ENCODE measurements at places on chromosomes 2 and 18.

- peak; percentile 32 for DNase-seq
These were observed 44.9 kb upstream of the YWHAQ start for GRCh38 chr2:9675415-9676351.

- DNase-seq: no peak
These were observed 135.8 kb downstream of the CELF4 start for GRCh38 chr18:37429791-37430190.

GRCh38 chr2:190318931-190319554, 583 bp downstream of the HIBCH start:
- peak; percentile 3 for DNase-seq

DNA sequence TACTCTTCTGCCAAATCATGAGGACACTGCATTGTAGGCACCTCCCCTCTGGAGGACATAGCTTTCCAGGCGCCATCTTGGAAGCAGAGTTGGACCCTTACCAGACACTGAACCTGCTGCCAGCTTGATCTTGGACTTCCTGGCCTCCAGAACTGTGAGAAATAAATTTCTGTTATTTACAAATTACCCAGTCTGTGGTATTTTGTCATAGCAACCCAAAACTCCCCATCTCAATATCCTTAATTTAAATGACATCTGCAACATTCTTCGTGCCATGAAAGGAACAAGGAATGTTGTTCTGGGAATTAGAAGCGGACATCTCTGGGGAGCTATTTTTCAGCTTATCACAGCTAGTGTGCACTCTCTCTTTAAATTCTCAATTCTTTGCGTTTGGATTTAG, 57.4 kb upstream of the CHRNA1 start:
- no peak for DNase-seq

GRCh38 chr2:183383854-183384253, 259.6 kb downstream of the NUP35 start:
- DNase-seq: no peak

DNA sequence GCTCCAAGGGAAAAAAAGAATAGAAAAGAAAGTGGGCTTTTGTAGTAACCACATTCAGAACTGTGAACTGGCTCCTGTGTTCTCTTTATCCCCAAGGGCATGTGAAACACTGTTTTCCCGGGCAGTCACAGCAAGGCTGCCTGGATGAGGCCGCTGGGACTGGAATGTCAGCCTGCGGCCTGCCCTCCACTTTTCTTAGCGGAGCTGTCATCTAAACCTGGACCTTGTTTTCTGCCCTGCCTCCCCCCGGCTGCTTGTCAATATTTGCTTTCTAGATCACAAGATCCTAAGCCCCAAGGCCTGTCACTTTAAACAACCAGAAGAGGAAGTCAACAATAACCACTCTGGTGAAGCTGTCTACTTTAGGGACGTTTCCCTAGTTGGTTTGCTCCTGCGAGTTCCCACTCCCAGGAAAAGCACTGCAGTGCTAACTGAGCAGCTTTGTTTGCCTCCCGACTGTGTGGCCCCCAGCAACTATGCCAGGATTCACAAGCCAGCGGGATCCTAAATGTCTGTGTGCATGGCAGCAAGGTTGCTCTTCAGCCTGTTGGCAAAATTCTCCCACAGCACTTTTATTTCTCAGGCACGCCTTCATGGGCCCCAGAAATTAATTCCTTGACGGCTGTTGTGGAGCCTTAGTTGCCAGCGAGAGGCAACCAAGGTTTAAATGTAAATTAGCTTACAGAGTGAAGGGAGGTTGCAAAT, 30.6 kb downstream of the SOWAHC start:
- peak; percentile 22 for DNase-seq

DNA sequence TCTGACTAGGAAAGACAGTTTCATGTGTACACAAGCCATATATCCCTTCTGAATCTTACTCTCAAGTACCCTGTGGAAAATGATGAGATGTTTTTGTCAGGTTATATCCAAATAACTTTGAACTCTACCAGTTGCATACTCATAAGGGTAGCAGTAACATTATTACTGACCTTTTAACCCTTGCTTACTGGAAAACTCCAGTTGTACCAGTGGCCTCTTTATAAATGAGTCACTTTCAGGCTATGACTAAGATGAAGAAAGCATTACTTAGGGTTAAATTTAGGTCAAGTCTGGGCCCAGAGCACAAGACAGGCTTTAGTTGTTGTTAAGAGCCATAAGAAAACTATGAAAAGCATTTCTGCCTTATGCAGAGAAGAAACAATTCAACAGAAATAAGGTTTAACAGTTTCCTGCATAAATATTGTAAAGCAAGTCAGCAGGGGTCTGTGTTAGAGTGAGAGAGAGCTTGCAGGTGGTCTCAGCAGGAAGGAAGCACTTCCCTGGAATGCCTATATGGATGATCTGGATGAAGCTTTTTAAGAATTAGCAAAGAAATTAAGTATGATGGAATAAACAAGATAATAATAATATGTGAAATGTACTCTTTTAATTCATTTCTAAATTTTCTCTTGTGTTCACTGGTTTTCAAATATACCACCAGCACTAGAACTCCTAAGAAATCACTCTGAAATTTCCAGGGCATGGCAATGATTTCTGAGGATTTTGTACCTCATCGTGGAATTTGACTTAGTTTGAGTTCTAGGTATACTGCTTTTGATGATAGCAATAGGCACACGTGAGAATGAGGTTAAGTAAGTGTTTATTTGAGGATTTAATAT, 126.6 kb downstream of the UBE2E3 start:
- no peak for DNase-seq

GRCh38 chr2:216445501-216445900, 33.2 kb downstream of the SMARCAL1 start:
- no peak for DNase-seq

GRCh38 chr2:239765076-239765845, 259.9 kb downstream of the NDUFA10 start:
- DNase-seq: no peak

DNA sequence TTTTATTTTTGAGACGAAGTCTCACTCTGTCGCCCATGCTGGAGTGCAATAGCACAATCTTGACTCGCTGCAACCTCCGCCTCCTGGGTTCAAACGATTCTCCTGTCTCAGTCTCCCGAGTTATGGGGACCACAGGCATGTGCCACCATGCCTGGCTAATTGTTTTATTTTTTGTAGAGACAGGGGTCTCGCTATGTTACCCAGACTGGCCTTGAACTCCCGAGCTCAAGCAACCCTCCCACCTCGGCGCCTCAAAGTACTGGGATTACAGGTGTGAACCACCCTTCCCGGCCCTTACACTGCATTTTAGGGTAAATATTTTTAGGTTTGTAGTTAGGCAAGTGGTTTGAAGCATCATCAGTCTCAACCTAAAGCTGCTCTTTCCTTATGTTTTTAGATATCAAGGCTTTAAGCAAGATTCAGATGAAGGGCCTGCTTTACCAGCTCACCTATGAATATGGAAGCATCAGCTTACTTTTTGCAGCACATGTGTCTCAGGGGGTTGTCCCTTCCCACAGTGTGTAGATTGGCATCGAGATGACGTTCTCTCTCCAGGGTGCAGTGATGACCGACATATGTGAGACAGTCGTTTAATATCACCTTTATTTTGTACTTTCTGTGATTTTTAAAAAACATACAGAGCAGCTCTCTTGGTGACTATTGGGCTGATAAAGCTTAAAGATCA, 47.2 kb downstream of the ATIC start:
- DNase-seq: no peak

DNA sequence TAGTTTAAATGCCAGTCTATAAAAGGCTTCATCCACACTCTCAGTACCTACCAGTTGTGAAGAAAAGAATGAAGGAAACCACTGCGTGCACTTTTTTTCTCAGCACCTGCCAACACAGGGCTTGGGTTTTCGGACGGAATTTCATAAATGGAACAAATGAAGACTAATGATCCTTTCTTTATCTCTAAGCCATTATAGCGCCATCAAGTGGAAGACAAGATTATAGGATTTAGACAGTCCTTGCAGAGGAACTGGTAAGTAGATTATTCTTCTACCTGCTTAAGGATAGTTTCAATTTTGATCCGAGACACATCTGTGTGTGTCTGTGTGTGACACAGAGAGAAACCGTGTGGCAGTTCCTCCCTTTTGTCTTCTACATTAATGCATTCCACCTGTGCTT, 245.6 kb downstream of the NRXN1 start:
- no peak for DNase-seq

- no peak for DNase-seq
These were observed 8.9 kb downstream of the STAM2 start for GRCh38 chr2:152166633-152167032.

GRCh38 chr2:65710779-65711295, 278.4 kb upstream of the SPRED2 start:
- DNase-seq: no peak

GRCh38 chr2:23713351-23713750, 213.6 kb downstream of the ATAD2B start:
- DNase-seq: no peak

GRCh38 chr2:189933911-189934399, 128.6 kb downstream of the MSTN start:
- DNase-seq: no peak

DNA sequence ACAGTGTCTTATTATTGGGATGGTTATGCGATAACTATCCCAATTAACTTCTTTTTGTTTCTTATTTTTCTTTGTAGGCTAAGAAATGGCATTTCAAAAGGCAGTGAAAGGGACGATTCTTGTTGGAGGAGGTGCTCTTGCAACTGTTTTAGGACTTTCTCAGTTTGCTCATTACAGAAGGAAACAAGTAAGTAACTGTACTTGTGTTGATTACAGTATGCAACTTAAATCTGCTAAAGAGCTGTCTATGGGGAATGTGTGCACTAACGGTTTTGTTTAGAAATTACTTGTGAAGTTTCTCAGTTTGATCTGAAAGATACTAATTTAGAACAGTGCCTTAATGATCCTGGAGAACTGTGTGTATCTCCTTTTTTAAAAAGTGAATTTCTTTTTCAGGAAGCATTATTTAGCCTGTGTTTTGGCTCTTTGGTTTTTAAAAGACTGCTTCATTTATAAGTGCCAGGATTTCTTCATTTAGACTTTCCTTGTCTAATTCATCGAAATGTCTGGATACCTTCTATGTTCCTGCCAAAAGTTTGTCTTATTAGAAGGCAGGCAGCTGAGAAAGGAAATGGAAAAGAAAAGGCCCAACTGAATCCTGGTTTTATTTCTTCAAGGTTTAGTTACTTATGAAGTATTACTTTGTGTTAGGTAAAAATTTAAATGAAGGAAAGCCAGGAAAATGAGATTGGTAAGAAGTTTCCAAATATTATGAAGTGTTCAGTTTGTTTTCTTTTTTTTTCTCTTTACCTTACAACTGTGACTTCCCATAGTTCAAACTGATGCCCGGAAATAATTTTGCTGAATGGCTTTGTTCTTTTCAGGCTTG, 40.1 kb downstream of the GPD2 start:
- no peak for DNase-seq

DNA sequence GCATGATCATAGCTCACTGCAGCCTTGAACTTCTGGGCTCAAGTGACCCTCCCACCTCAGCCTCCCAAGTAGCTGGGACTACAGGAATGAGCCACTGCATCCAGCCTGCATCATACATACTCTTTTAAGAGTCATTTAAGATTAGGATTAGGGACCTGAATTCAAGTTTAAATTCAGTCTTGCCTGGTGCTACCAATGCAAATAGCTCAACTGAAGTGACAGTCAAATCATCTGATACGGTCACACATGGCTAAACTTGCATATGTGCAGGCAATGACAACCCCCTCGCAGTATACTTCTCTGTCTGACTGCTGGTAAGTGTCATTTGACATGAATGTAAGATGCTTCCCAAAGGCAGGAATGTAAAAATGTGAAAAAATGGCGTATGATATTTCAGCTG, 31.8 kb upstream of the TMEM131 start:
- no peak for DNase-seq

GRCh38 chr2:28423856-28424605, 31.4 kb downstream of the FOSL2 start:
- no peak for DNase-seq

DNA sequence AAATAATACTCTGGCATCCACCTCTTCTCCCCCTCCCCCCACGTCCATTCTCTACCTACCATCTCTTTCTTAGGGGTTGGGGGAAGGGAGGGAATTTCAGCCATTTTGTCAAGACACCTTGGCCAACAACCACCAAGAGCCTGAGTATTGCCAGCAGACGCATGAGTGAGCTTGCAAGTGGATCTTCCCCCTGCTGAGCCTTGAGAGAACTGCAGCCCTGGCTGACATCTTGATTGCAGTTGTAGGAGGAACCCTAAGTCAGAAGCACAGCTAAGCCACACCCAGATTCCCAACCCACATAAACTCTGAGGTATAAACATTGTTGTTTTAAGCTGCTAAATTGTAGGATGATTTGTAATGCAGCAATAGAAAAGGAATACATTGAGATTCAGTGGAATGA, 165.6 kb downstream of the TMEFF2 start:
- DNase-seq: no peak

GRCh38 chr18:55856229-55856628, 268.2 kb upstream of the TCF4 start:
- no peak for DNase-seq

GRCh38 chr2:23659328-23659727, 267.6 kb downstream of the ATAD2B start:
- no peak for DNase-seq

DNA sequence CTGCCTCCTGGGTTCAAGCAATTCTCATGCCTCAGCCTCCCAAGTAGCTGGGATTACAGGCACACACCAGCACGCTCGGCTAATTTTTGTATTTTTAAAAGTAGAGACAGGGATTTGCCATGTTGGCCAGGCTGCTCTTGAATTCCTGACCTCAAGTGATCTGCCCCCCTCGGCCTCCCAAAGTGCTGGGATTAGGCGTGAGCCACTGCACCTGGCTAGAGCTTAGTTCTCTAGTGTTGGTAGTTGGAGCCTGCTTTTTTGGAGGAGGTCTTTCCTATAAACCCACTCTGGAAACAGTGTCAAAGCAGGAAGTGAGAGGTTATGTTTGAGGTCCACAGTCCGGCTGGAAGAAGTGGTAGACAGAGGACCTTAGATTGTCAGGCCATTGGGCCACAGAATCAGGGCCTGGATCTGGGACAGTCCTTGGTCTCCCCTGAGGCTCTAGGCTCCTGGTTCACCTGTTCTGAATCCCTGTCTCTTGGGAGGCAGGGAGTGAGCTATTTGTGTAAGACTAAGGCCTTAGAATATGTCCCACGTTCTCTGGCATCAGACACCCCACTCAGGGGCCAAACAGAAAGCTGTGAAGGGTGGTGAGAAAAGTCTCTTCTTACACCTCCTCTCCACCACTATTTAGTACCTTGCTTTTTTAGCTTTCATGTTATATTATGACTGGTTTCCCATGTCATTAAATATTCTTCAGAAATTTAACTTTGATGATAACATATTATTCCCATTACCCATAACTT, 34.5 kb downstream of the PCBP1 start:
- no peak for DNase-seq

GRCh38 chr2:101157272-101157671, 6.1 kb upstream of the TBC1D8 start:
- DNase-seq: no peak

- DNase-seq: no peak
These were observed 66.9 kb upstream of the ITM2C start for GRCh38 chr2:230797515-230798495.

GRCh38 chr2:23448906-23449305, 63.9 kb downstream of the KLHL29 start:
- no peak for DNase-seq

DNA sequence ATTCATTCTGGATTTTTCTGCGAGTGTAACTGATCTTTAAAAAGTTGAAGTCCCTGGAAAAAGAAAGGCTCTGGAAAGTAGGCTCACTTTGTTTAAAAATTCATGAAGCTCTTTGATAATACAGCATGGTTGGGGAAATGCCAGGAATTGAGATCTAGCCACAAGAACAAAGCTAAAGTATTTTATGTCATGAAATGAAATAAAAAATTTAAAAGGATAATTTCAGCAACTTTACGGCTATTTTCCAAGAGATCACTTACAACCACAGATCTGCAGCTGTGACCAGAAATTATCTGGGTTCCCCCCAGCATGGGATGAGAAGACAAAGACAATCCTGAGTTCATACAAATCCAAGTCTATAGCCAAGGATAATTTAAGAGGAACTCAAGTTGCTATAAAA, 25.3 kb upstream of the RFX8 start:
- DNase-seq: no peak

All from neural crest cell (in vitro differentiated cells).